ENCODE measurements at places on chromosomes 4 and X.

- DNase-seq = no peak
These were observed 40.4 kb downstream of the PPA2 start for GRCh38 chr4:105433421-105433820.

DNA sequence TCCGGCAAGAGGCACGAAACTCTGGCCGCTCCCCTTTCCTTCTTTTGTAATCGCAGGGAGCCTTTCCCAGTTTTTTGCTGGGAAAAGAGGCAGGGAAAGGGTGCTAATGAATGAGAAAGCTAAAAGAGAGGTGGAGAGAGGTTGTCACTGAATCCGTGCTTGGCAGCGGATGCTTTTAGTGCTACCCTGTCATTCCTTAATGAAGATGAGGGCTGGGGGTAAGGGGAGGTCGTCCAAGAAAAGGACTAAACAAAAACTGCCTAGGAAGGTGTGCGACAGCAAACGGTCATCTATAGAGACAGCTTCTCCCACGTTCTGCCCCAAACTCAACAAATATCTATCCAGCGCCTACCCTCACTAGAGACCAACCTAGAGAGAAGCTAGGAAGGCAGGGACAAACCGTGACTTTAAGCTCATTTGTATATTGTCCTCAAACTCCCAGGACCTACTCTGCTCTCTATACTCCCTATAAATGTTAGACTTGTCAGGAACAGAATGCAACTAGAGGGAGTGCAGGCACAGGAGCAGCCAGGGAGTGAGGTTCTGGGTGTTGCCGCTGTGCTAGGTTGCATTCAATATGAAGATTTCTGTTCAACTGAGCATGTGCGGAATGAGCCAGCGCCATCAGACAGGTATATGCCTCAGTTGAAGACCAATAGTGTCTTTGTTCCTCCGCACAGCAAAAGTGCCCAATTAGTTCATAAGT, 777 bp upstream of the CASK start:
- no peak for DNase-seq

DNA sequence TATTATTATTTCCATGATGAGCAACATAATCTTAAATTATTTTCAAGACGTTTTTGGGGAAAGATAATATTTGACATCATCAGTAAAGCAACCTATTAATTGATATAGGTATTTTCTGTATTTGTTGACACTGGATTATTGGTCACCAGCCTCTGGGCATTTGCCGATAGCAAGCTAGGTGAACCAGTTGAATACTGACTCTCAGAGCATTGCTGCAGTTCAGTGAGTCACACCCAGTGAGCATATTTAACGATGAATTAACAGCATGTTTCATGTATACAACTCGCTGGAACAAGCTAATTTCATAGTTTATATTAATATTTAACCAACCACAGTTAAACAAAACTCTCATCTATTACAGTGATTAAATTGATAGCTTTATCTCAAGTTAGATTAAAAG, 1006.0 kb upstream of the DIAPH2 start:
- DNase-seq = no peak

DNA sequence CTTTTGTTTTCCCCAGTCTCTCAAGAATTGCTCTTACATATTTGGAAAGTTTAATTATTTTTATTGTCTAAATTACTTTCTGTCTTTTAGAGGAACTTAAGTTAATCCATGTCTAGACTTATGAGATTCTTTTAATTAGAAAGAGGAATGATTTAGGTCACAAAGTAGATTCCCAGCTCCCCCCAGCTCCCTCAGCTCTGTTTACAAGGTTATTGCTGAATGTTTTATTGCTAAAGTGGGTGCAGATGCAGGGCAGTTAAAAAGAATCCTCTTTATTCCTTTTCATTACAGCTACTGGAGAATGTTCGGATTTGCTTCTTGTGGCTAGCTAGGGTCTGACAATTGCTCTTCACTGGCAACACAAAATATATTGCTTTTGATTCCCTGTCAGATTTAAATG, 33.7 kb upstream of the CCKAR start:
- DNase-seq = no peak
